ENCODE measurements at places on chromosomes 2 and 18. TPM values are rescaled to one million over a fixed set of nuclear protein-coding genes. Genes with fewer than 3 reads are reported as not detected.

GRCh38 chr18:48600456-48601090 lies 61.7 kb downstream of the CTIF start:
- peak; percentile 37 for DNase-seq

- no peak for DNase-seq
Measured at GRCh38 chr2:207139552-207139951, 26.2 kb downstream of the KLF7 start.

GRCh38 chr2:144495227-144496091 lies 24.5 kb downstream of the ZEB2 start:
- DNase-seq = no peak

DNA sequence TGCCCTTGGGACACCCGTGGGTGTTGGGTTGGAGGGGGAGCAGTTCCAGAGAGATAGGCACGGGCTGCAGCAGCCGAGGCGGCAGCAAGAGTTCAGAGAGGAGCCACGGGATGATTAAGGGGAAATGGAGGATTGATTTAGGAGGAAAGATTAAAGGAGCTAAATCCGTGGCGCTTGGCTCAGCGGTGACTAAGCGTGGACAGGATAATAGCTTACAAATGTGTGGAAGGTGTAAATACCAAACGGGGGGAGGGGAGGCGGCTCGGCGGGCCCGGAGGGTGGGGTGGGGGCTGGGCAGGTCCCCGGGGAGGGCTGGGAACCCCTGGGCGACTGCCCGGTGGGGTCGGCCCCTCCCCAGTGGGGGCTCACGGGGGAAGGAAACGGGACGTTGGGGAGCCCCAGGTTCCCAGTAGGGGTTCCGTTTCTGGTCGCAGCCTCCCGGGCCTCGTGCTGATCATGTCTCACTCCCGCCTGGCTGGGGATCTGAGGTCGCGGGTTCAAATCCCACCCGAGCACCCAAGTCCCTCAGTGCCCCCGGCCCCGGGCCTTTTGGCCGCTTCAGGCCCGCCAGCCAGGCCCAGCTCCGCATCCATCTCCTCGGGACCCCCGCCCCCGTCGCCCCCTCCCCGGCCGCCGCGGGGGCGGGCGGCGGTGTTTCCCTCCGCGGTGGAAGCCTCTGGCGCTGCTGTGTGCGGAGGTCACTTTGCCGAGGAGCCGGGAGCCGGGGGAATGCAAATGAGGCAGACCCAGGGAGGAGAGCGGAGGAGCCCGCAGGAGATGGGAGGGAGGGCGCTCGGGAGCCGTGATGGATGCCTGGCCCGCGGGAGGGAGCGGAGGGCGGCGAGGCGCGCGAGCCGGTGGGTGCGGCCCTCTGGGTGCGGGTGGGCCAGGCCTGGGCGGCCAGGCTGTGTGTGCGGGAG lies 8.1 kb downstream of the ASIC4 start:
- DNase-seq = peak; percentile 76

DNA sequence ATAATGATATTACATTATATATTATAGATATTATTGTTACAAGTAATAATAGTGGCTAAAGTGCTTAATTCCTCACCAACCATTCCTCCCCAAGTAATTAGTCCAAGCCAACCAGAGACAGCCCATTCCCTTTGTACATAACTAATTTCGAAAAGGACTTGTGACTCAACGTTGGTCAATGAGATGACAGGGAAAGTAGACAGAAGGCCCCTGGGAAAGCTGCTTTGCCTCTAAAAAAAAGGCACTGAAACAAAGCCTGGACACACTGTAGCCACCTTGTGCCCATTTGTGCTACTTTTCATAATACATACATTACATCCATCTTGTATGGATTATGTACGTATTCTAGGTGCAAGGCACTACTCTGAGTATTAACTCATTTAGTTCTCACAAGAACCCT lies 28.8 kb downstream of the COLEC12 start:
- no peak for DNase-seq

- no peak for DNase-seq
Measured at GRCh38 chr2:3248754-3249475, 128.7 kb downstream of the EIPR1 start.

DNA sequence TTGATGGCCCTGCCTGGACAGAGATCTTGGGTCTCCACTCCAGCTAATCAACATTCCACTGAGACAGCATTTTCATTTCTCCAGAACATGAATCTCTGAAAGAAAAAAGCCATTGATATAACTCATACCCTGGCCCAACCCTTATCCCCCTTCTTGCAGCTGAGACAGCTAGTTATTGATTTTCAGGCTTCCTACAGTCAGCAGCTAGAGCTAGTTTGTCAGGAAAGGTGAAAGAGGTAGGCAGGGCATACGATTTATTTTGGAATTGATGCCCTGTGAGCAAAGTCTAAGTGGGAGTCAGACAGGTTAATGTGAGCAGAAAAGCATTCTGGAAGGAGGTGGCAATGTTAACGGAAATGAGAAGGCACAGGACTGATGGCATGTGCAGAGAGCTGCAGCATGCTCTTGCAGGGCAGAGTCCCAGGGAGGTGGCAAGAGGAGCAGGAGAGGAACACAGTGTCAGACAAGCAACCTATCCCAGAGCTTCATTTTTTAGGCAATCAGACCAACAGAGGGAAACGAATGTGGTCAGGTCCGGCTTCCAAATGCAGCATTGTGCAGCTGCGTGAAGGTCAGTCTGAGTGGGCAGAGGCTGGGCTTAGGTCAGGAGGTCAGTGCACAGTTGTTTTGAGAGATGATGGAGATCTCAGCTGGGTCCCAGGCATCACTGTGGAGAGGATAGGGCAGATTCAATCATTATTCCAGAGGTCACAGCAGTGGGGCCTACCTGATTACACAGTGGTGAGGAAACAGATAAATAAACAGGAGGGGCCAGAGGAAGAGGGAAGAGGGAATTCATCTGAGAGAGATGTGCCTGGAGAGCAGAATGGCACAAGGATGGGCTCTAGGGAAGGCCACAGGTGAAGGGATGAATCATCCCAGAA lies 134.8 kb downstream of the CMPK2 start:
- DNase-seq = no peak

GRCh38 chr2:11532416-11533055 lies 1.3 kb upstream of the GREB1 start:
- DNase-seq = no peak

Gene COLEC12
- 42.8 TPM for polyA plus RNA-seq

Gene ATP5F1A
- 483 TPM for polyA plus RNA-seq

Gene B4GALT6
- polyA plus RNA-seq = 13.5 TPM

Gene DOK6
- 2.8 TPM for polyA plus RNA-seq

Gene KCNK3
- polyA plus RNA-seq = 0.77 TPM

Gene ASB3
- polyA plus RNA-seq = 8.8 TPM

Gene D2HGDH
- polyA plus RNA-seq = 15.3 TPM

Data from muscle of back (tissue), 13 donors.